ENCODE measurements at places on chromosomes 7 and 10.

DNA sequence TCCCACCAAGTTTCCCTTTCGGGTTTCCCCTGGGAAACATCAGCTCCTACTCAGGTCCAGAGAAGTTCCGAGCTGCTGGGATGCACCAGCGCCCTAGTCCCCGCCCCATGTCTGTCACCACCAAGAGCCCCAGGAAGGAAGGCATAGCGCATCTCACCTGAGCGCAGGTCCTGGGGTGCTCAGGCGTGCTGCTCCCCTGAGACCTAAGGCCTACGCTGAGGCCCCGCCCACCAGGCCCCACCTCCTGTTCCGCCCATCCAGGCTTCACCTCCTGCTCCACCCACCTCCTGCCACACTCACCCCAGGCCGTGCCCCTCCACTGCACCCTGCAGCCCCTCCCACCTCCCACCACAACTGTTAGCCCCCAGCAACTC lies 1.2 kb upstream of the TFR2 start:
- DNase-seq = no peak

- DNase-seq = no peak
Measured at GRCh38 chr10:42926843-42927242, 144.2 kb downstream of the BMS1 start.

GRCh38 chr7:133108023-133108422 lies 26.1 kb upstream of the CHCHD3 start:
- DNase-seq = no peak

DNA sequence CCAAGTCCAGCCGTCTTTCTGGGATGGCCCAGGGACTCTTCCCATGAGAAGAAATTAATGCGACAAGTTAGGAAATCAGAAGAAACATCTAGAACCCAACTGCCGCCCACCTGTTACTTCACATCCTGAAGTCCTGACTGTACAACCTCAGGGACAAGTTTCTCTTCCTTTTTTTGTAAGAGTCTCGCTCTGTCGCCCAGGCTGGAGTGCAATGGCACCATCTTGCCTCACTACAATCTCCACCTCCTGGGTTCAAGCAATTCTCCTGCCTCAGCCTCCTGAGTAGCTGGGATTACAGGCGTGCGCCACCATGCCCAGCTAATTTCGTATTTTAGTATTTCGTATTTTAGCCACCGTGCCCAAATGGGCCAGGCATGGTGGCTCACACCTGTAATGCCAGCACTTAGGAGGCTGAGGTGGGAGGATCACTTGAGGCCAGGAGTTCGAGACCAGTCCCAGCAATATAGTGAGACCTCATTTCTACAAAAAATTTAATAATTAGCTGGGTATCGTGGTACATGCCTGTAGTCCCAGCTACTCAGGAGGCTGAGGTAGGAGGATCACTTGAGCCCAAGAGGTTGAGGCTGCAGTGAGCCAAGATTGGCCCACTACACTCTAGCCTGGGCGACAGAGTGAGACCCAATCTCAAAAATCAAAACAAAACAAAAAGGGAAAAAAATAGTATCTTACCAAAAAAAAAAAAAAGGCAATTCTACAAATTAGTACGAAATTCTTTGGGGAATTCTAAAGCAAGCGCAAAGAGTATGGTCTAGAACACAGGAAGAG lies 20.8 kb downstream of the LAT2 start:
- DNase-seq = no peak

DNA sequence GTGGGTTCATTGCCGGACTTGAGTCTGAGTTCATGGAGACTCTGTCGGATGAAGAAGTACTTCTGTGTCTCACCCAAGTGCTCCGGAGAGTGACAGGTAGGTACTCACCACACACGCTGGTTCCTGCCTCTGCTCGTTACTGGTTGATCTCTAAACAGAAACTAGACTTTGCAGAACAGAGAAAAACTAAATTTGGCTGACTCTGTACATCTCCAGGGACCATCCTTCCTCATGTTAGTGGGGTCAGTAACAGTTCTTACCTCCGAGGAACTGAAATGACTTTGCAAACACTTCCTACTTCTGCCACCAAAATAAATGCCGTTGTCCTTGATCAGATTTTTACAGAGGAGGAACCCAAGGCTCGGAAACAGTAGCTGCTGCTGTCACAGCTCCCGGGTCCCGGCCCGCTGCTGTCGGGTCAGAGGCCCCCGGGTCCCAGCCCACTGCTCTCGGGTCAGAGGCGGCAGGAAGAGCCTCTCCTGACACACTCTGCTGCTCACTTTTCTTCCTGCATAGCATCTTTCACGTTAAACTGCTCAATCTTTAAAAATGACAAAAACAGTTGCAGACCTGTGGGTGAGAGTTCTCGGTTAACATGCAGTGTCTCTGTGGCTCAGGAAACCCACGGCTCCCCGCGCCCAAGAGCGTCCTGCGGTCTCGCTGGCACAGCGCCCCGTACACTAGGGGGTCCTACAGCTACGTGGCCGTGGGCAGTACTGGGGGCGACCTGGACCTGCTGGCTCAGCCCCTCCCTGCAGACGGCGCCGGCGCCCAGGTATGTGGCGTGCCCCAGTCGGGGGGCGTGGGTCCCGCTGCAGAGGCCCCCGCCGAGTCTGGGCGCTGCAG lies 4.8 kb upstream of the MTG1 start:
- DNase-seq = no peak

GRCh38 chr7:4878336-4879335 lies 4.9 kb downstream of the RADIL start:
- no peak for DNase-seq

- no peak for DNase-seq
Measured at GRCh38 chr10:133131053-133131452, 29.0 kb upstream of the KNDC1 start.

DNA sequence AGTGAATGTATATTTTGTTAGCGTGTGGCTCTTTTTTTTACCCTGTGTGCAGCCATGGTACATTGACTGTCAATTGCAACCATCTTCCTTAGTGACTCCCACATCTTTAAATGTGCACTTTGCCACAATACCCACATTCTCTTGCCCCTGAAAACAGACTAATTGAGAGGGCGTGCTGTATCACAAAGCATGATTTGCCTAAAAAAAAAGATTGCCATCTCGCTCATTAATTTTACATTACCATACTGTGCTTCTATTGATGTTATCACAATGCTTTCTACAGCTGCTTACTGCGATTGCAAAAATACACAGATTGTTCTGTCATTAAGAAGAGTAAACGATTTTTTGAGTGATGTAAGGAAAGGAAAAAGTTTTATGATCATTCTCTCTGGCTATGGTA lies 613.1 kb upstream of the NRP1 start:
- DNase-seq = no peak

DNA sequence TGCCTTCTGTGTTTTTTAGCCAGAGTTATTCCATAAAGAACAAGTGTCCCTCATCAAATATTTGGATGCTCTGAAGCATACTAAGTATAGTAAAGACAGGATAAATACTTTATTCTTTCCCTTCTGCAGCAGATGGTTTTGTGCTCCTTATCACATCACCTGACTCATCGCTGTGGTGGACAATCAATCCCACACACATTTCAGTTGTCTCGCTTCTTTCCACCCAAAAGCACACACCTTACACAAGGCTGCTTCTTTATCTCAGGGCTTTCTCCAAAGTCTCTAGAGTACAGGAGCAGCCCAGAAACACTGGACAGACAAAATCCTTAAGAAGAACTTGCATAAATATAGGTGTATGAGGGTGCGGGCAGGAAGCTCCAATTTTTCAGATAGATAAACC lies 43.4 kb downstream of the IGF2BP3 start:
- DNase-seq = no peak

GRCh38 chr10:85594239-85594638 lies 772.4 kb downstream of the GRID1 start:
- no peak for DNase-seq

GRCh38 chr10:110225441-110225755 lies 18.0 kb downstream of the MXI1 start:
- no peak for DNase-seq

GRCh38 chr10:74223755-74224529 lies 72.9 kb downstream of the ADK start:
- no peak for DNase-seq

GRCh38 chr7:135772639-135773222 lies 24.1 kb upstream of the FAM180A start:
- DNase-seq = no peak

DNA sequence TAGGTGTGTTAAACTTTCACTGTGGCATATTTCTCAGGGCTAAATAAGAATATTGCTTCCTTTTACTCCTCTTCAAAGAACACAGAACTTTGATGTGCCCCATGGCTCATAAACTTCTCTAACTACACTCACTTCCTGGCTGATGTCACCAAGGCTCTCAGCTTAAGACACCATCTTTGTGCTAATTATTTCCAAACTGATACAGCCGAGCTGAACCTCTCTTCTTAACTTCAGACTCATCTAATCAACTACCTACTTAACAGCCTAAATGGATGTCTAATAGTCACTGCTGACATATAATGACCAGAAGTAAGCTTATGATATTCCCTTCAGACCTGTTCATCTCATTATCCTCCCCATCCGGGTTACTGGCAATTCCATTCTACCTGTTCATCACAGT lies 3.6 kb downstream of the C10orf67 start:
- DNase-seq = no peak

- no peak for DNase-seq
Measured at GRCh38 chr10:122132331-122132755, 138.8 kb upstream of the BTBD16 start.

GRCh38 chr7:37352974-37353948 lies 95.4 kb downstream of the ELMO1 start:
- DNase-seq = no peak

DNA sequence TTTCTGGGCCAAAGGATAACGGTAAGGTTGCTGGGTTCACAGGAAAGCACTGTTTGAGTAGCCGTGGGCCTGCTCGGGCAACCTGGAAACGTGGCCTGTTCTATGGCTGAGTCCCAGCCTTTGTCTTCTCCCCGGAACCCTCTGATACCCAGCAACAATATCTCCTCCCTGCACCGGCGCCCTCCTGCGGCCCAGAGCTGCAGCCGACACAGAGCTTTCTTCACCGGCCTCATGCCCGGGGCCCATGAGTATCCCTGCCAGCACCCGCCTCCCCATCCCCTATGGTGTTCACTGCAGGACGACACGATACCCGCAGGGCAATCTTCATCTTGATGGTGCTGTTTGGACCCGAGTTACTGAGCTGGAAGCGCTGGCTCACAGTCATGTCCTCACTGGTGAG lies 38.6 kb upstream of the NCAPG2 start:
- no peak for DNase-seq

DNA sequence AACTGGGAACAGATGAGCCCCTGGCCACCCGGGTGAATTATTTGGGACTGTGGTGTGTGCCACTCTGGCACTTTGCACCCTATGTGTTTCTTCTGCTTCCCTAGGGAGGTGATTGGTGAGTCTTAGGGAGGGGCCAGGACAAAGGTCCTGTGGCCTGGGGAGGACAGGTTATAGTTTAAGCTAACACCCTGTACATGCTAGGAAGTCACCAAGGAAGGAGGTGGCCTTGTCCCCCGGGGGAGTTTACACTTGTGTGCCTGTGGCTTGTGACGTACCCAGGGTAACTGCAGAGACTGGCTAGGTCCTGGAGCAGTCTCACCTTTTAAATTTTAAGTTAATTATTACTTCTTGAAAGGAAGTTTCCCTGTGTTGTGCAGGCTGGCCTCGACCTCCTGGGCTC lies 196.2 kb downstream of the BAMBI start:
- DNase-seq = no peak

- DNase-seq = no peak
Measured at GRCh38 chr10:14671386-14671831, 103.3 kb downstream of the FAM107B start.

DNA sequence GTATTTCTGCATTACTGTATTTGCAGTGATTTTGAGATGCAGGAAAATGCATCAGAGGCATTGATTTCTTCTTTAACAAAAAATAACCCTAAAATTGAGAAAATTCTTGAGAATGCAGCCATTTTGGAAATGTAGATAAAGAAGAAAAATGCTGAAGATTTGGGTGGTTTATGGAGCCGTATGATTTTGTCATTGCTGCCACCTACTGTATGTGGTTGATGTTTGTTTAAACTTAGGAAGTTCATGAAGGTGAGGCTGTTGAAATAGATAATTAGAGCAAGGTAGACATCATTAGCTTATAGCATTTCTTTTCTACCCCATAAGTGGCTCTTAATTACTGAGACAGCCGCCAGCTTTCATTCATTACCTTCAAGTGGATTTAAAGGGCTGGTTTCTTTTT lies 92.1 kb upstream of the SAMD8 start:
- DNase-seq = no peak

- no peak for DNase-seq
Measured at GRCh38 chr10:6065406-6065805, 3.2 kb upstream of the IL2RA start.

- DNase-seq = no peak
Measured at GRCh38 chr10:133251388-133252222, 13.9 kb downstream of the VENTX start.

DNA sequence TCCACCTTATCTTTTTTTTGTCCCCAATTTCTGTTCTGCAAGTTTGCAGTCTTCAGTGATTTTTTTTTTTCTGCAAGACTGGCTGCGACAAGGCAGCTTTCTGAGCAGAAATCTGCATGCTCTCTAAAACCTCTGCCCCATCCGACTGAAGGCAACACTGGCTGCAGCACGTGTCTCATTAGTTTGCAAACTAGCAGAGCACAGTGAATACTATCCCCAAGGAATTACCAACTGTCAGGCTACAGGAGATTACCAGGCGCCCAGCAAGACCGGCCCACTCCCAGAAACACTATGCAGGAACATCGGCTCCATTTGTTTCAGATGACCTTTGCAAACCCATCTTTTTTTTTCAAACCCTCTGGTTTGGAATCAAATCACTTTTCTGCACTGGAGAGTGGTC lies 538.8 kb downstream of the SORCS1 start:
- no peak for DNase-seq

DNA sequence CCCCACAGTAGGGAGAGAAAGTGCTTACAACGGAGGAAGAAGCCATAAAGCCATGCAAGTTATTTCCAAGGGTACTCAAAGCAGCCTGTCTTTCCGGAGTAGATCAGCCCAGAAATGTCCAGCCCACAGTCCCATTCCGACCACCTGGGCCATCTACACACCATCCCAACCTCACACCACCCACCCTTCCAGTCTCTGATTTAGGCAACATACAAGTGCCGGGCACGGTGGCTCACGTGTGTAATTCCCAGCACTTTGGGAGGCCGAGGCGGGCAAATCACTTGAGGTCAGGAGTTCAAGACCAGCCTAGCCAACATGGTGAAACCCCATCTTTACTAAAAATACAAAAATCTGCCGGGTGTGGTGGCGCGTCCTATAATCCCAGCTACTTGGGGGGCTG lies 35.1 kb downstream of the LRRC20 start:
- DNase-seq = no peak

GRCh38 chr7:44377134-44377463 lies 51.7 kb upstream of the CAMK2B start:
- DNase-seq = no peak

All from NCI-H1092 (cell line).